Immature natural killer cell (primary cell): ENCODE measurements at places on chromosomes 6 and 20.

DNA sequence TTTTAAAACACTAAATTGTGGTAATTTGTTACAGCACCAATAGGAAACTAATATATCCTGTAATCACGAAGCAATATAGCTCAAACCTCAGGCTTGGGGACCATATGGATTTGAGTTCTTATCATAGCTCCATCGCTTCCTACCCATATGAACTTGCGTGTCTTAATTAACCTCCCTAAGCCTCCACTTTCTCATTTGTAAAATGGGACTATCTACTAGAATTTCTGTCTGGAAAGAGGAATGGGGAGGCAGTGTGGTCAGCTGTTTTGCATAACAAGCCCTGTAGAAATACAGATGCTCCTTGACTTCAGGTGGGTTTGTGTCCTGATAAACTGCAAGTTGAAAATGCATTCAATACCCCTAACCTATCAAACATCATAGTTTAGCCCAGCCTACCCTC is 17.1 kb downstream of the HLA-DOB start:
- H3K4me3 ChIP-seq: no peak overlapping the region
- H3K27ac ChIP-seq: no peak overlapping the region
- H3K4me1 ChIP-seq: peaks cover 10% of the 10 kb centered on the region
- no peak for DNase-seq
- H3K27me3 ChIP-seq: peaks cover 24% of the 10 kb centered on the region
- no peaks in the 10 kb centered on the region for H3K36me3 ChIP-seq

DNA sequence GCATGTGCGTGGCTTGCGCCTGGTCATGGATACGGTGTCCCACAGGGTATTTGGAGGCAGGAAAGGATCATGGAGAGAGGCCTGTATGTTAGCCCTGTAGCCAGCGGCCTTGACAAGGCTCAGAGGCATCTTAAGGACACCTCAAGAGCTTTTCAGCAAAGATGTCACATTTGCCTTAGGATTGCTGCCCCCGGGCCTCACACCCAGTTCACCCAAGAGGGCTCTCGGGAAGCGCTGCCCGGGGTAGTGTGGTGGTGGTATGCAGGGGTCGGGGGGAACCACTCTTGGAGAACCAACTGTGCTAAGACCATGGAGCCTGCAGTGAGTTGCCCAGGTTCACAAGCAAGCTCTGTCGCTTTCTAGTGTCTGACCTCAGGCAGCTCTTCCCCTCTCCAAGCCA is 36.9 kb upstream of the VSTM2L start:
- no peak overlapping the region for H3K4me3 ChIP-seq
- H3K27ac ChIP-seq: no peak overlapping the region
- no peaks in the 10 kb centered on the region for H3K27me3 ChIP-seq

GRCh38 chr6:106380407-106380806 is 19.9 kb downstream of the CRYBG1 start:
- H3K4me3 ChIP-seq: no peak overlapping the region
- no peaks in the 10 kb centered on the region for H3K4me1 ChIP-seq
- DNase-seq: no peak
- peaks cover 6% of the 10 kb centered on the region for H3K27me3 ChIP-seq
- no peak overlapping the region for H3K27ac ChIP-seq
- H3K36me3 ChIP-seq: no peaks in the 10 kb centered on the region

DNA sequence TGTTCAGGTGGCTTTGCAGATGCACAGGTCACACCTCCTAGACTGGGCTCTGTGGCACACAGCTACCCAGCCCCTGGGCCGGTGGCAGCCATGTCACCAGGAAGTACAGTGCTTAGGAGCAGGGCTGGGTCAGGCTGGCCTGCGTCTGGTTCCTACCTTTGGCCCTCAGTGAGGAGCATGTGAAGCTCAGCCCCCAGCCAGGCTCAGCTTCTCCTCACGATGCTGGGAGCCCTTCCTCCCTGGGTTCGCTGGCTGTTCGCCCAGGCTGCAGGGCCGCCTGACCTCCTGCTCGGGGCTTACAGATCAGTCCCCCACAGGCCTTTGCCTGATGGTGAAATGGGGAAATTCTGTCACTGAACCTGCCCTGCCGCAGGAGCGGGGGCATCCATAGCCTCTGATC is 23.1 kb downstream of the SPATA2 start:
- DNase-seq: no peak
- H3K4me3 ChIP-seq: no peak overlapping the region
- peaks cover 12% of the 10 kb centered on the region for H3K36me3 ChIP-seq
- peaks cover 2% of the 10 kb centered on the region for H3K27me3 ChIP-seq
- peaks cover 15% of the 10 kb centered on the region for H3K4me1 ChIP-seq
- no peak overlapping the region for H3K27ac ChIP-seq

- no peak for DNase-seq
- no peak overlapping the region for H3K4me3 ChIP-seq
- peaks cover 4% of the 10 kb centered on the region for H3K27me3 ChIP-seq
- peaks cover under 1% of the 10 kb centered on the region for H3K36me3 ChIP-seq
Measured at GRCh38 chr20:59663513-59664060, 59.2 kb downstream of the PHACTR3 start.

DNA sequence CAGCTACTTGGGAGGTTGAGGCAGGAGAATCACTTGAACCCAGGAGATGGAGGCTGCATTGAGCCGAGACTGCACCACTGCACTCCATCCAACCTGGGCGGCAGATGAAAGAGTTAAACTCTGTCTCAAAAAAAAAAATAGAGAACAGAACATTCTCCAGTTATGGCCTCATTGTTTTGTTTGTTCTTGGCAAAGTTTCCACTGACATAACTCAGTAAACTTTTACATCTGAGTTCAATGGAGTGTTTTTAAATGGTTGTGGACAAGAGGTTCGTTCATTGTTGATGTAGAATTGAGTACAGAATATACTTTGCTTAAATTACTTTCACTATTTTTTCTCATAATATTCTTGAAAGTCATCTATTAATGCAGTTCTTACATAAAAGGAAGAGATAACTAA is 42.2 kb upstream of the IFNGR1 start:
- peaks cover 5% of the 10 kb centered on the region for H3K36me3 ChIP-seq
- H3K4me3 ChIP-seq: peak overlapping the region; percentile 68
- peaks cover 13% of the 10 kb centered on the region for H3K27me3 ChIP-seq
- DNase-seq: no peak
